ENCODE measurements at places on chromosomes 12 and 14. TPM values are rescaled to one million over a fixed set of nuclear protein-coding genes. Genes with fewer than 3 reads are reported as not detected.
A peak's percentile ranks its signal among the peaks of the same experiment; 100 is the strongest.

Gene SIRT4
- polyA plus RNA-seq, result 0.54 TPM

Gene DACT1
- 0.06 TPM for polyA plus RNA-seq

DNA sequence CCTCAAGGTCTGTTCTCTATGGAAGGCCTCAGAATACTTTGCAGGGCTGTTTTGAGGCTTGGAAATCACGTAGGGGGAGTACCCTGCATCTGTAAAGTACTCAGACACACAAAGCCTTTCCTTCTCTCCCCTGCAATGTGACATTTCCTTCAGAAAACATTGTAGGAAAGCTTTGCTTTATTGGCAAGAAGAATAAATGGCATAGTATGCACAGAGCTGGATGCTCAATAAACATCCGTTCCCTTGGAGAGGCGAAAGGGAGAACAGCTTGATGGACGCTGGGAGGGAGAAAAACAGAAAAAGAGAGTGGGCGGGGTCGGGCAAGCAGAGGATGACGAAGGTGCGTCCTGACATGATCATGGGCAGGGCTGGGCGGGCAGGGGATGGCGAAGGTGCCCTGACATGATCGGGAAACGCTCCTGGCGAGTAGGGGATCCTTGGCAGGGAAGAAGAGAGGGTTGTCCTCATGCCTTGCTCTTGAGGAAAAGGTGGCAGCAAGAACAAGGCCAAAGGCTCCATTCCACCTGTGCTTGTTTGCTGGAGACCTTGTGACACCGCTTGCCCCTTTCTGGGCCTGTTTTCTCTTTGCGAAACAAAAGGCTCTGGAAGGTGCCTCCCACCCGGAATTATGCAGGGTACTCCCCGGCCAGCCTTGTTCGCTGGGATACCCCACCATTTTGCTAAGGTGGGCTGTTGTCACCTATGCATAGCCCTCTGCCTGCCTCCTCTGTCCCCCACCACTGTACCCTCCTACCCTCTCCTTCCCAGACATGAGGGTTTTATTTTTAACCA, 21.1 kb downstream of the IRF2BPL start:
- DNase-seq, result no peak

Gene ACOT4
- polyA plus RNA-seq, result 1.00 TPM

- no peak for DNase-seq
Observed at GRCh38 chr14:63545431-63545830, 2.3 kb upstream of the PPP2R5E start.

DNA sequence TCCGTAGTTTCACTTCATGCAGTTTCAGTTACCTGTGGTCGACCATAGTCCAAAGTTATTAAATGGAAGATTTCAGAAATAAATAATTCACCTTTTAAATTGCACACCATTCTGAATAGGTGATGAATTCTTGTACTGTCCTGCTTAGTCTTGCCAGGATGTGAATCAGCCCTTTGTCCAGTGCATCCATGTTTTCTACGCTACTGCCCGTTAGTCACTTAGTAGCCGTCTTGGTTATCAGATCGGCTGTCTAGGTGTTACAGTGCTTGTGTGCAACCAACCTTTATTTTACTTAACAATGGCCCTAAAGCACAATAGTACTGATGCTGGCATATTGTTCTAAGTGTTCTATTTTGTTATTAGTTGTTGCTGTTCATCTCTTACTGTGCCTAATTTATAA, 146.7 kb downstream of the ACSS3 start:
- peak; percentile 64 for DNase-seq

Gene CPM
- 0.73 TPM for polyA plus RNA-seq

Gene LPAR5
- 12.8 TPM for polyA plus RNA-seq

GRCh38 chr14:98923596-98923995, 348.4 kb downstream of the BCL11B start:
- no peak for DNase-seq

- no peak for DNase-seq
Observed at GRCh38 chr12:6839482-6840201, 1.1 kb upstream of the GNB3 start.

Gene LRRIQ1
- 0.35 TPM for polyA plus RNA-seq

GRCh38 chr12:28899951-28900350, 249.1 kb upstream of the FAR2 start:
- peak; percentile 97 for DNase-seq

- DNase-seq, result no peak
Observed at GRCh38 chr12:51820526-51821439, 27.7 kb downstream of the FIGNL2 start.

GRCh38 chr14:55578511-55578910, 1.5 kb upstream of the KTN1 start:
- no peak for DNase-seq

Gene R3HDM2
- 8.3 TPM for polyA plus RNA-seq

GRCh38 chr12:52119398-52120254, 40.1 kb downstream of the SMIM41 start:
- peak; percentile 15 for DNase-seq

Gene TPPP2
- polyA plus RNA-seq, result not detected

Gene VPS29
- 192 TPM for polyA plus RNA-seq

All from foreskin keratinocyte (primary cell).